ENCODE measurements at places on chromosomes 11 and 22. TPM values are rescaled to one million over a fixed set of nuclear protein-coding genes. Genes with fewer than 3 reads are reported as not detected.

DNA sequence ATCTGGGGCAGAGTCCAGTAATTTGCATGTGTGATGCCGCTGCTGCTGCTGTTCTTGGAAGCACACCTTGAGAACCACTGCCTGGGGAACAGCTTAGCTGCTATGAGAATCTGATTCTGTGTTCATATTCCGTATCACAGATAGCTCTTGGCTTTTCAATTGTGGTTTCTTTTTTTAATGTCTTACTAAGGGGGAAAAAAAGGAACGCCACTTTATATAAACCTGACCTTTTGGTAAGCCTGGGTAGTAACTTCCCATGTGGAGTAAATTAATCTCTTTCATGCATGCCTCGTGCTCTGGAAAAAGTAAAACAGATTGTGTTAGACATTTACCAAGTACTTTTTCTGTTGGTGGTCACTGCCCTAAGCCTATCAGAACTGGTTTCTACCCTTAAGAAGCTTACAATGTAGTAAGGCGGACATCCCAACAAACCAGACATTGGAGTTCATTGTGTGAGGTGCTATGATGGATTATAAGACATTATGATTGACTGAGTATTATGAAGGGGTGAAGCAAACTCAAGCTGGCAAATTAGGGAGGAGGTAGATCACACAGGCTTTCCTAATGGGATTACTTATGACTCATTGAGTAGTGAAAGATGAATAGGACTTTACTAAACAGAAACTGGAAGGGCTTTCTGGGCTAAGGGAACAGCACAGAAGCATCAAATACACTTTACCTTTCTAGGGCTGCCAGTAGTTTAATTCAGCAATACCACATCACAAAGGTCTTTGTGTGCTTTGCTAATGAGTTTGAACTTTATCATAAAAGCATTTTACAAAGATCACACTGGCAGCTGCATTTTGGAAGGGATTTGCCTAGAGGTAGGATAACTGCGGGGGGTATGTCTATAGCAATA, 64.7 kb downstream of the MAML2 start:
- no peak for DNase-seq

GRCh38 chr11:127105593-127106541, 105.3 kb upstream of the KIRREL3 start:
- DNase-seq: no peak

DNA sequence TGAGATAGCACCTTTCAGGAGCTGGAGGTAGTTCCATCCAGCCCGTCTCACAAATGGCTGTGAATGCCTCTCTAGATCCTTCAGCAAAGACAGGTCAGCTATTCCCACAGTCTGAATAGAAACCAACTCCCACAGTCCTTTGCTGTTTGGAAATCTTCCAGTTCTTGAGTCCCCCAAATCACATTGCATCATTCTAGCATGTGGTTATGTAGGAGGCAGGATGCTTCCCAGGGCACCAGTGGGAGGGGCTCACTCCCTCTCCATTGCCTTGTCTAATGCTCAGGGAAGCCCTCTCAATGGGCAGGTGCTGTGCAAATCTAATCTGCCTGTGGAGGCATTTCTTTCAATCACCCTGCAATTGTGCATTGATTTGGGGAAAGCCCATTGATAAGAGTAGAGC, 14.6 kb downstream of the NAV2 start:
- no peak for DNase-seq

GRCh38 chr11:13896175-13896980, 66.1 kb upstream of the SPON1 start:
- no peak for DNase-seq

DNA sequence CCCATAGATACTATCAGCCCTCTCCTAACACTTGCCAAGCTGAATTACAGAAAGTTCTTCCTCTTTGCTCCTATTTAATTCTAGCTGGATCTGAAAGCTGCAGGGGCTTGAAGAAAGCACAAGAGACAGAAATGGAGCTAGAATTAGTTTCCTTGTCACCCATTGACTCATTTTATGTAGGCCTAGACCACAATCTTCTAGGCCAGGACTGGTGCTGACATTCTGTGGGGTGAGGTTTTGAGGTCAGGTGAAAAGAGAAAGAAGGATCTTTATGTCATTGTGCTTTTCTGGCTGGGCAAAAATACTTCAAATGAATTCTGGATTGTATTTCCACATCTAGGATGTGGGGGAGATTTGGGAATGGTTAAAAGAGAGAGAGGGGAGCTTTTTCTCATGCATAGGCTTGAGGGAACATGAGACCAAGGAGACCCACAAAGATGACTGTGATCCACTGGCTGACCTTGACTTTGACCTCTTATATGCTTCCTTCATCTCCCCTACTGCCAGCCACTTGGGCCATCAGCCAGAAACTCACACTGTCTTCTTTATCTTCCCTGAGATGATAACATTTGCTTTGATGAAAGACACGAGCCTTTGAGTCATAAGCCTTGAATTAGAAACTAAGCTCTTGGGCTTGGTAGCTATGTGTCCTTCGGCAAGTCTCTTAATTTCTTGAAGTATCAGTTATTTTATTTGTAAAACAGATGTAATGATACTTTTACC, 274.9 kb upstream of the CADM1 start:
- DNase-seq: no peak

Gene SAA4
- not detected for total RNA-seq

GRCh38 chr11:19259487-19260345, 19.0 kb upstream of the E2F8 start:
- DNase-seq: peak; percentile 76

DNA sequence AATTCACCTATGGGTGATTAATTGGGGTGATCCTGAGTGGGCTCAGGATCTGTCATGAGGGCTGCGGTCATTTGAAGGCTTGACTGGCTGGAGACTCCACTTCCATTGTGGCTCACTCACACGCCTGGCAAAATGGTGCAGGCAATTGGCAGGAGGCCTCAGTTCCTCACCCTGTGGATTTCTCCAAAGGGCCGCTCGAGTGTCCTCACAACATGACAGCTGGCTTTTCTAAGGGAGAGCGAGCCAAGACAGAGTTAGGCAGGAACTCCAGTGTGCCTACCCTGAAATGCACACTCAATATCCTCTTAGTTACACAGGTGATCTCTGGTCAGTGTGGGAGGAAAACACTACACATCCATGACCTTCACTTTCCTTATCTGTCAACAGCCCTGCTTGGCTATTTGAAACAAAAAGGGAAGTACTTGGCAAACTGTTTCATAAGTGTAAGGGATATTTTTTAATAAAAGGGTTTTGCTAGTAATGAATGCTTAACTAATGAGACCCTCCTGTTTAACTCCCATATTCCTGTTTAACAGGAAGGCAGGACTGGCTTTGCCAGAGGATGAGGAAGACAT, 25.7 kb downstream of the OSBP2 start:
- no peak for DNase-seq

- DNase-seq: no peak
Observed at GRCh38 chr11:115456019-115456418, 48.2 kb downstream of the CADM1 start.

DNA sequence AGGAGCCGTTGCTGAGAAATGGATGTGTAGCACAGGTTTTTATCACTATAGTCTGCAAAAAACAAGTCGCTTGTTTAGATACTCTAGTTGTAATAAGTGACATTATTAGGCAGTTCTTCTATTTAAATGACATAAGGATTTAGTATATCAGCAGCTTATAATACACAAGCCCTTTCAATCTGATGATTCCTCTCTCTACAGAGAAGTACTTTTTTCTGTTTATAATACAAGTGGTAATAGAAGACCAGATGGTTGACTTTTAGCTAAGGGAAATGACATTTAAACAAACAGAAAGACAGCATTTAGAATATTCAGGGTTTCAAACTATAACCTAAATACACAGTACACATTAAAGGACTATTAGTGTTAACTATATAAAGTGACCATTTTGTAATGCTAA, 60.4 kb downstream of the IMMP1L start:
- no peak for DNase-seq

Gene HBE1
- total RNA-seq: 0.29 TPM

DNA sequence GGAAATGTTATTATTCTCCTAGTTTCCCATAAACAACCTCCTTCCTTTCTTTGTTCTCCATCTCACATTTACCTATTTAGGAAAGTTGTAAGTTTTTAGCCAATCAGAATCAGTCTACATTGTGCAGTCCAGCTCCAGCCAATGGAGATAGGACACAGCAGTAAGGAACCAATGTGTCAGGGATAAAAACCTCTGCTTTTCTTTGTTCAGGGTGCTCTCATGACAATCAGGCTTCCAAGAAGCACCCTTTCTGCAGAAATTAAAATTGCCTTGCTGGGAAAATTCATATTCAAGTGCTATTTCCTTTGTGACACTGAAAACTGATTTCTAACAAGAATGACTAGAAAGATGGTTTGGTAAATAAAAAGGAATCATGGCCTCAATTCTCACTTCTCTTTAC, 14.6 kb downstream of the SCGB2A1 start:
- no peak for DNase-seq

DNA sequence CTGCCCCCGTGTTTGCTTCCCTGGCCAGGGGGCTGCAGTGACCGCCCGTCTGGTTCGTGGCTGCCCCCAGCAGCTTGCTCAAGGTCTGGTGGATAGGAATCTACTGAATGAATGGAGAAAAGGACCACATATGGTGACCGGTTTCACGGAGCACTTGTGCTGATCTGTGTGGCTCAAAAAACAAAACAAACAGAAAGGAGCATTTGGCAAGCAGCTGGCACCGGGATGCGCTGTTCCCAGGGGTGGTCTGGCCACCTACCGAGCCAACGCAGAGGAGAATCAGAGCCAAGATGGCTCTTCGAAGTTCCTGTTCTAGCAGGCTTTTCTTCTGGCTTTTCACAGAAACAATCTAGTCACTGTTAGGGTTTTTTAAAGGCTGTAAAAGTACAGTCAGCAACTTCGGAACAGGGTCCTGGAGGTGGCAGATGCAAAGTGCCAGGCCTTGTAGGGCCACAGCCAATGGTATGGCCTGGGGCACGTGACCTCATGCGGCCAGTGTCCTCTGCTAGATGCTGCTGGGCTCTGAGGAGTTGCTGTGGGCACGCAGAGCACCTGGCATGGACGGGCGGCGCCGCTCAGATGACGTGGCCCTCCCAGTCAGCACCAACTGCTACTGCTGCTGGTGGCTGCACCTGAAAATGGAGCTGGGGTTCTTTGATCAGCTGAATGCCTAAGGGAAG, 27.3 kb upstream of the PACSIN2 start:
- no peak for DNase-seq

- DNase-seq: no peak
Observed at GRCh38 chr11:12581923-12582322, 92.3 kb upstream of the TEAD1 start.

DNA sequence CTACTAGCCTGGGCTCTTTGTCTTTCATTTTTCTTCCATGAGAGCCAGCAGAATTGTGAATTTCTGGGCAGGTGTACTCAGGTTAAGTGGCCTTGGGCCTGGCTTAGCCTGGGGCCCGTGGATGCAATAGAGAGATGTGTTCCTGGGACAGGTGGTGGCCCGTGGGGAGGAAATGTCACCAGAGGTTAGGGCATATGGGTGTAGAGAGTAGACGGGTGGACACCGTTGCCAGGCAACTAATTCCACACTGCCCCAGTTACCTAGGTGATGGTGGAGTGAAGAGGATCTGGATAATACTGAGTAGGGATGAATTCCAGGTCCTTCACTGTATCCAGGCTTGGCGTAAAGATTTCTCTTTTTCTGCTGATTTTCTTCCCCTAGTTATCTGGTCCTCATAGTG, 175.0 kb downstream of the INSC start:
- DNase-seq: no peak

DNA sequence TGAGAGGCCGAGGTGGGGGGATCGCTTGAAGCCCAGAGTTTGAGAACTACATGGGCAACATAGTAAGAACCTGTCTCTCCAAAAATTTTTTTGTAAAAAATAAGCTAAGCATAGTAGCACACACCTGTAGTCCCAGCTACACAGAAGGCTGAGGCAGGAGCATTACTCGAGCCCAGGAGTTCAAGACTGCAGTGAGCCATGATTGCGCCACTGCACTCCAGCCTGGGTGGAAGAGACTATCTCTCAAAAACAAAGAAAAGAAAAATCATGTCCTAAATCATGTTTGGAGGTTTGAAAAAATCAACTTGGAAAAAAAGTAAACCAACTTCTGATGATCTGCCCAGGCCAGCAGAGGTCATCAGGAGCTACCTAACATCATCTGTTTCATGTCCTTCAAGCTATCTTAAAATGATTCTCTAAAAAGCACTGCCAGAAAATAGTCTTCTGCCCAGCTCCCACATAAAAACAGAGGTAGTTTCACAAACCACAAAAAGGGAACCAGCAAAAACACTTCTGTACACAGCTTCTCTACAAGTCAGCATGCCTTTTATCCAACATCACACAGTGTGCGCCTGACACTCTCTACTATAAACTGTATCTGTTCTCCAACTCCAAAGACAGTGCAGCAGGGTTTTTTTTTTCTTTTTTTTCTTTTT, 165.0 kb downstream of the SOX6 start:
- DNase-seq: no peak

- DNase-seq: no peak
Observed at GRCh38 chr11:7787239-7787638, 9.5 kb downstream of the OR5P2 start.

DNA sequence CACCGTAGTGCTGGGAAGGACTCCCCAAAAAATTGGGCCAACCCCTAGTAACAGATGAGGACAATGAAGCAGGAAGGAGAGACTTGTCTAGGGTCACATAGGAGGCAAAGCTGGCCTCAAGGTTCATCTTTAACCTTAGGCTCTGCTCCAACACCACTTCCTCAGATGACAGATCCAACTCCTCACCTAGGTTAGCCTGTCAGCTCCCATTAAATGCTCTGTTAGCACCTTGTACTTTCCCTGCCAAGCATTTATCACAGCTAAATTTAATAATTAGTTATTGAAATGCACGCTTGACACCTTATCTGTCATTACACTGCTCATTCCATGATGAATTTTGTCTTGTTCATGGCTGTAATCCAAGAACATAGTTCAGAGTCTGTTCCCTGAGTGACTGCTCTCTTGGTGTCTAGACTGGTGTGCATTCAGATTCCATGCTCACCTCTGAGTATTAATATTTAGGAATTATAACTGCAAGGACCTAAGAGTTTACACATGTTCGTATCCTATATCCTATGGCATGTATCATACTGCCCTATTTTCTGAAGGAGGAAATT, 18.6 kb downstream of the MAP6 start:
- DNase-seq: no peak

DNA sequence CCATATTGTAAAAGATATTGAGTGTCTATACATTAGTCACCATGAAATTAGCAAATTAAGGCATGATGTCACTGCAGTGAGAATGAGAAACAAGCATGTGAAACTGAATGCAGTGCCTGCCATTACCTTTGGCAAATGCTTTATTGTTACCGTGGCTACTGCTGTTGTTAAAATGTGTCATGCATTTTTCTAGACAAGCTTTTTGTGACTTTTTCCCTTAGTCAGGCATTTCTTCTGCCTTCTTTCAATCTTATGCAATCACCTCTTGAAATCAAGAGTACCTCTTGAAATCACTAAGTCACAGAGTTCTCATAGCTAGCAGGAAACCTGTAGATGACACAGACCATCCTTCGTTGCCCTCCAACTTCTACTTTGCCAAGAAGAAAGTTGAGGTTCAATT, 461.7 kb upstream of the TENM4 start:
- DNase-seq: no peak

GRCh38 chr11:100978442-100978841, 151.2 kb downstream of the PGR start:
- no peak for DNase-seq

- no peak for DNase-seq
Observed at GRCh38 chr11:69125861-69126260, 29.9 kb upstream of the SMIM38 start.

Gene SLC25A17
- 30.6 TPM for total RNA-seq
